WERI-Rb-1 (cell line): ENCODE measurements at places on chromosomes 11 and 22.

DNA sequence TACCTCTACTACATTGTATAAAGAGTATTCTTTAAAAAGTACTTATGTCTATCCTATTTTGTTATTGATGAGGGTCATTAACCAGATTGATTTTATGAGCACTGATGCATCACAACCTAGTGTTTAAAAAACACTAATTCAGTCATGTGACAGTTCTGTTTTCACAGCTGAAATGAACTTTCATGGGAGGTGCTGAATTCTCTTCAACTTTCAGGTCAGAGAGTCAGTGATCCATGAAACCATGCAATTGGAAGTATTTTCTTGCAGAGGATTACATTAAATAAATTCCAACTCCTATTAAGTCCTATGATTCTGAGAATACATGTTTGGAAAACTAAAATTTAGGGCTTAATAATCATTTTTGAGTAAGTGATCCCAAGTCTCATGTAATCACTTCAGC lies 889.4 kb downstream of the KCNA4 start:
- no peak for DNase-seq

GRCh38 chr22:44736581-44737405 lies 15.6 kb upstream of the ARHGAP8 start:
- no peak for DNase-seq

DNA sequence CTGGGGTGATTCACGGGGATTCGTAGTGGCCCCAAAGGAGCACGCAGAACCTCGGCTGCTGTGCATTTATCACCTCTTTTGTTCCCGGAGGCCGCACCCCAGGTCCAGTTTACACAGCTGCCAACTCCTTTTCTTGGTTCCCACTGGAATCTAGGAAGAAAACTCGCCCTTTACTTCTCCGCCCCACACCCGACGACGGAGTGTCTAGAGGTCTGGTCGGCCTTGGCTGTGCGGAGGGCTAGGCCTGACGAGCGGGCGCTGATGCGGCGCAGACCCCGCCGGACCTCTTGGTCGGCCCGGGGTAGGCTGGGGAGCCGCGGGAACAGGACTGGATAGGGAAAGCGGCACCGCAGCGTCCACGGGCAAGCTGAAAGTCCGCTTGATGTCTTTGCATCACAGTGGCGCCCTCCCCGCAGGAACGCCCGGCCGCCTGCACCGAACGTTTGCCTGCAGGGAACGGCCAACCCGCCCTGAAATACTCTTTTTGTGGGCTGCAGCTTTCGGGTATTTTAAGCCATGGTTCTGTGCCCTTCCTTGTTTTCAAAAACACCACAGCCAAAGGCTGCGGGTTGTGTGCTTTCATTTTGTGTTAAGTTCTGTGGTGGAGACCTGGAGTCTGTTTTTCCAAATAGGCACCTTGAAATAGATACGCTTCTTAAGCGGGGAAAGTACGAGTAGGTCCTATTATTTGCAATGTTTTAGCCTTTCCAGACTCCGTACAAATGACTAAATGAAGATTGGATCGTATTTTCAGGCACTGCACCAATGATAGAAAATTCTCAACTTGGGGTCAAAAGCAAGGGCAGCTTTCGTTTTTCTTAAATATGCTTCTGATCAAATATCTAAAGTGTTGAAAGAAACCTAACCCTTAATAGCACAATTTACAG lies 829 bp upstream of the ZBED5 start:
- DNase-seq: peak; percentile 57

- no peak for DNase-seq
These were observed 21.5 kb upstream of the GSTP1 start for GRCh38 chr11:67561971-67562619.

DNA sequence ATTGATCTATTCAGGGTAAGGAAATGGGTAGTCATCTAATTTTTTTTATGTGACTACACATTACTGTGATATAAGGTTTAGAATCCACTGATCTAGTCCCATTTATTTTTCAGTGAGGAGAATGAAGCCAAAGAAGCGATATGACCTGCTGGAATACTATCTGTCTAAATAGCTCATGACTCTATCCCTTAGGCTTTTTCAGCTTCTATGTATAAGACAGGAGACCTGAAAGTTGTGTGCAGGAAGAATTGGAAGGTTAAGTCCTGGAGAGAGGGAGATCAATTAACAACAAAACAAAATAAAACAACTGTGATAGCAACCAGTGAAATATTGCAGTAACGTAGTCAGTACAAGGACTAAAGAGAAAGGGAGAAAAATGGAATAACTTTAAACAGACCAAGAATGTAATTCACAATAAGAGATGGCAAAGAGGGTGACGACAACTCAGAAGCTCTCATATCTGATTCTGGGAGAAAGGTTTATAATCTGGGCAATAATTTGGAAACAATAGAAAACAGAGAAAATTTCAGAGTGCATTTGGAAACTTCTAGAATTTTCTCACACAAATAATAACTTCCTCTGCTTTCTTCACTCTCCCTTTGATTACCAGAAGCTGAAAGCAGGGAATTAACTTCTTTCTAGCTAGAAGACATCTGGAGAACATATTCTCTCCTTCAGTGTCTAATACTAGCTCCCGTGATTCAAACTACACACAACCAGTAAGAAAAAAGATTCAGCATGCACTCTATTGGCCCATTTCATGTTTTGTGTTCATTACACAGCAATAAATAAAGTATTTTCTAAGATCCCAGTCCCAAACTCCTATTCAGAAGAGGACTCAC lies 19.2 kb upstream of the CASP12 start:
- DNase-seq: no peak

DNA sequence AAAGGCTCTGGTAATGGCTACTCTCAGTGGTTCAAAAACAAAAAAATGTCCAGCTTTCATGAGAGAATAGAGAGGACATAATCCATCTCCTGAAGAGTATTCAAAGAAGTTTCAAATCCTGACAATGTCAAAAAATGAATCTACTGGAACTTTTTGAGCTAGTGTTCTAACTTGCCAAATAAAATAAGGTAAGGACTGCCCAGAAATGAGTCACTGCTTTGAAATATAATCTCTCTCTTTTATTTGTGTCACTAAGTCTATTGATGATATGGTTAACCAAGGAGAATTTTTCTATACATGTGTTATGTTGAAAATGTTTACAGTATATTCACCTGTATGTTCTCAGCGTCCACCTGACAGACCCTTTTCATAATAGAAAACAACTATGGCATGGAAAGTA lies 3.4 kb downstream of the GUCY1A2 start:
- no peak for DNase-seq

DNA sequence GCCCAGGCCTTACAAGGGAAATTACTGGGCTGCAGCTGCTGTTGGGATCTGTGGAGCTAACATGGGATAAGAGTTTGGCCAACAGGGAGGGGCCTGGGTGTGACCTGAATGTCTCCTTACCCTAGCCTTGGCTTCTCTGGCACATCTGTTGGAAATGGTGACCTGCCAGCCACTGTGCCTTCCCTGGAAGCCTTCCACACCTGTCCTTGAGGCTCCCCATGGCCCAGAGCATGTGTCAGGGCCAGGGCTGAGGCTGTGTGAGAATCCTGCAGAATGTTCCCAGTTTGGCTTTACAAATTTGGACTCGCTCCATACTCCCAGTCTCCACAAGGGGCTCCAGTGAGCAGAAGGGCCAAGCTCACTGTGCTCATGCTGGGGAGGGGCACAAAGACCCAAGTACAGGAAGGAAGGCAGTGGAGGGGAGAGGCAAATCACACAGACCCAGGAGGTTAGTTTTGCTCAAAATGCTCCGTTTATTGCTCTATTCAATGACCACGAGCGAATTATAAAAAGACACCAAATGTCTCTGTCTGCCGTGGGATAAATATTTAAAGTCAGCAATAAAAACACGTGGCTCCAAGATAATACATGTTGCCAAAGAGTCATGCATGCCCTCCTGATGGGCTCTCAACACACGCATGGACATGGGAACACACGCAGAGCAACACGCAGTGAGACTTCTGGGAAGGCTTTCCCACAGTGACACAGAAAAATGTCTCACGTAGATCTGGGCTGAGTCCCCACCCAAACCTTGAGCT lies 1.7 kb upstream of the IGSF22 start:
- peak; percentile 67 for DNase-seq

- no peak for DNase-seq
These were observed 206.1 kb downstream of the PGR start for GRCh38 chr11:100923555-100923954.

GRCh38 chr22:50161508-50162390 lies 8.8 kb upstream of the PANX2 start:
- DNase-seq: no peak

GRCh38 chr11:78228467-78228866 lies 39.7 kb downstream of the USP35 start:
- DNase-seq: peak; percentile 37

- DNase-seq: no peak
These were observed 49.8 kb downstream of the ARHGAP8 start for GRCh38 chr22:44802071-44802700.

- DNase-seq: no peak
These were observed 71.5 kb downstream of the FAT3 start for GRCh38 chr11:92296138-92296515.

DNA sequence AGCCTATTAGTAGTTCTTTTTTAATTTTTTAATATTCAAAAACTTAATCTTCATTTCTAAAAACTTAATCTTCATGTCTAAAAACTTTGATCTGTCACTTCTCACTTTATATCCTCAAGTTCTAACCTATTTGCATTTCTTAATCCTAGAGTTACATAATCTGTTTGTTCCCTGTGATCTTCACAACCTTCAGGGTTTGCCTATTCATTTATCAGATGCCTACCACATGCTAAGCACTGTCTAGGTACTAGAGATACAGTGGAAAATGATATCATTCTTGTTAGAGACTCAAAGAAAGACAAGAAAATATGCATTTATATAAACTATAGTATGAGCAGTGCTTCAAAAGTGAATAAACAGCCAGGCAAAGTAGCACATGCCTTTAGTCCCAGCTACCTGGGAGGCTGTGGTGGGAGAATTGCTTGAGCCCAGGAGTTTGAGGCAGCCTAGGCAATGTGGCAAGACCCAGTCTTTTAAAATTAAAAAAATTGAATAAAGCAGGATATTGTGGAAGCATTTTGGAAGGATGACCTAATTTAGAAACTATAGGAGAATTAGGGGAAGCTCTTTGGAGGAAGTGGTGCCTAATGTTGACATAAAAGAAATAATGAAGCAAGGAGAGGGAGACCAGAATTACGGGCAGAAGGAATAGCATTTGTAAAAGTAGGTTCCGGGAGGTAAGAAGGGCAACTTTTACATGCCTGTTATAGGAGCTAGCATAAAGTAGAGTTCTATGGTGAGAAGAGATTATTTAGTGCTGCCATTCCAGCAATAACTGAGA lies 54.4 kb upstream of the GRK2 start:
- DNase-seq: no peak

DNA sequence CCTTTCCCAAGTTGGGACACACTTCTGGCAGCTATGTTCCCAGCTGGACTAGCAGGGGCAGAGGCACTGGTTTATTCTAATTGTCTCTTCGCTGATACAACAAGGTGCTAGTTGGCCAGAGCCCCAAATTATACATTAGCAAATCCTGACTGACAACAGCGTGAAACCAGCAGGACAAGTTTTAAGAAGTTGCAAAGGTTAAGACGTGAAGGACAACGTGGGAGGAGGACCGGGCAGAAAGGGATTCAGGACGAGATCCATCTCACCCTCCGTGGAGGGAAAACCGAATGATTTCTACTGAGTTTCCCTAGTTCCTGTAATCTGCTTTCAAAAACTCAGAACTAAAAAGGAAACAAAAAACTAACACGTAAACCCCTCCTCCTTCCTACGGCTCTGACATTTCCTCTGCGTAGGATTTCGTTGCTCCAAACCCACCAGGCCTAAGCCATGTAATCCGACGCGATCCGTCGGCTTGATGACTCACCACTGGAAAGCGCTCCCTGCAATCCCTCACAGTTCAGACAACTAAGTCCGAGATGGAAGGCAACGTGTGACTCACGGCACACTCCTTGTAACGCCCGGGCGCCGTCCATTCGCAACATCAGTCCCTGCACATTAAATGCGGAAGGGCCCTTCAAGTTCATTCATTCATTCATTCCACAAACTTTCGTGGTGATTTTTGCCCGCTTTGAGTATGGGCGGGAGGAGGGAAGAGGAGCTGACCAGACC lies 703 bp downstream of the POGLUT3 start:
- DNase-seq: peak; percentile 90

- DNase-seq: peak; percentile 39
These were observed 571 bp downstream of the FAR1 start for GRCh38 chr11:13668957-13669521.

DNA sequence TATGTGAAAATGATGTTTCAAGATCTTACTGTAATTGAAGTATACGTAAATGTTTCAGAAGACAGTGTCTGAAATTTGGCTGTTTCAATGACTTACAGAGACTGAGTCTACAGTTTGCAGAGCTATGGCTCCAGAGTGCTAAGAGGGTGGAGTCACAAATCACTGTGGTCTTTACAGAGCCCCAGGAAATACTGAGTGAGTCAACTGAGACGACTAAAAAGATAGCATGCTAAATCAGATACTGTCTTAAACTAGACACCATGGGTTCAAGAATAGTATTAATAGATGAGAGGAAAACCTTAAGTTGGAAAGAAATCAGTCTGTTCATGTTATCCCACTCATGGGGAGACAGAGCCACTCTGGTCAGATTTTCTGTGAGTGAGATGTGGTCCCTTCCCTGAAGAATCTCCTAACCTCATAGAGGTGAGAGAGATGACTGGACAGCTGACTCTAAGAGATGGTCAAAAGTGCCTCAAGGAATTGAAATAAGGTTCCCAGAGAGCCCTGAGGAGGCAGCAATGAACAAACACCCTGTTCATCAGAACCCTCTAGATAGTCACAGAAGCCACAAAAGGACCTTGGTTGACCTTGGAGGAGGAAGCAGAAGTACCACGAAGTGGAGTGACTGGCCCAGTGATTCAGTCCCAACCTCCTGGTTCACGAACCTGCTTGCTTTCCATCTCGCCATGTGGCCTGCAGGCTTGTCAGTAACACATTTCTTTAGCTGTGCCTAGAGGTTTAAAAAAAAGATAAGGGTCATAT lies 30.2 kb downstream of the C11orf91 start:
- DNase-seq: no peak

- peak; percentile 29 for DNase-seq
These were observed 58.2 kb downstream of the RRAS2 start for GRCh38 chr11:14300661-14301304.

- DNase-seq: no peak
These were observed 50.9 kb downstream of the ST3GAL4 start for GRCh38 chr11:126406368-126406767.

DNA sequence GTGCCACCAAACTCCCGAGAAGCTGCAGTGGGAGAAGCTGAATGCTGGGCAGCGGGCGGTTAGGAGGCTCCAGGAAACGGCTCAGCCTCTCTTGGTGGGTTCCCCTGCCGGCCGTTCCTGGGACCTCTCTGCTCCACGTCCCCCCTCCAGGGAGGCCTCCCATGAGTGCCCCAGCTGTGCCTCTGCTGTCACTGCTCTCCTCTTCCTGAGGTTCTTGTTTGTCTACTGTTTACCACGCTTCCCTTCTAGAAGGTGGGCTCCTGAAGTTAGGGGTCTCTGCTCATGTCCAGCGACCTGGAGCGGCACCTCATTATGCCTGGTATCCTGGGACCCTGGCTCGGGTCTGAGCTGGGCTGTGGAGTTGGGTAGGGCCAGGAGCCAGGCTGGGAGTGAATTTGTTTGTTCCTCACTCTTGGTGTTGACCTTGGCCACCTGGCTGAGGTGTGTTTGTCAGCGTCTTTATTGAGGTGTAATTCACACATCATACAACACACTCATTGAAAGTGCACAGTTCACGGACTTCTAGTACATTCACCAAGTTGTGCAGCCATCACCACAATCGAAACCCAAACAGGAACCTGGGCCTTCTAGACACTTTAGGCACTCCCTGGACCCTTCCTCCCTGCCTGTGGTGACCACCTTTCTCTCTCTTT lies 37.8 kb upstream of the GRAMD4 start:
- DNase-seq: no peak

GRCh38 chr11:91219535-91219934 lies 996.7 kb upstream of the CHORDC1 start:
- DNase-seq: no peak

- no peak for DNase-seq
These were observed 68.8 kb downstream of the SNX19 start for GRCh38 chr11:130847517-130847916.
